HFF-Myc (cell line): ENCODE measurements at places on chromosomes 1 and 21.

DNA sequence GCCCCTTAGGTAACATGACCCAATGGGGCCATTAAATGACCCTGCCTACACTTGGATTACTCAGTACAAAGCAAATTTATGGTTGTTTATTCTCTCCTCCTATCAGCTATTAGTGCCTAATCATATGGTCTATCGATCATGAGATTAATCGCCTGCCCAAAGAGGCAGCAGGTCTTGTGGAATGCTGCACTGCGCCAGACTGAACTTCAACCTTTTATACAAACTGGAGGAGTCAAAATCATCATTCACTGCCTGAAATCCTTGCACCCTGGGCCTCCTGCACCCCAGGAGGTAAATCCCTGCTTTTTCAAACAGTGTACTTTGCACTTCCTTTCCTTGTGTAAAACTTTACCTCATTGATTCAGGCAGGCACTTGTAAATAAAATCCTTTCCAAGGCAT lies 69.7 kb downstream of the NFIA start:
- DNase-seq = no peak

- no peak for DNase-seq
Measured at GRCh38 chr1:25799352-25799934, 550 bp upstream of the SELENON start.

GRCh38 chr1:29800522-29800956 lies 564.2 kb downstream of the PTPRU start:
- no peak for DNase-seq

DNA sequence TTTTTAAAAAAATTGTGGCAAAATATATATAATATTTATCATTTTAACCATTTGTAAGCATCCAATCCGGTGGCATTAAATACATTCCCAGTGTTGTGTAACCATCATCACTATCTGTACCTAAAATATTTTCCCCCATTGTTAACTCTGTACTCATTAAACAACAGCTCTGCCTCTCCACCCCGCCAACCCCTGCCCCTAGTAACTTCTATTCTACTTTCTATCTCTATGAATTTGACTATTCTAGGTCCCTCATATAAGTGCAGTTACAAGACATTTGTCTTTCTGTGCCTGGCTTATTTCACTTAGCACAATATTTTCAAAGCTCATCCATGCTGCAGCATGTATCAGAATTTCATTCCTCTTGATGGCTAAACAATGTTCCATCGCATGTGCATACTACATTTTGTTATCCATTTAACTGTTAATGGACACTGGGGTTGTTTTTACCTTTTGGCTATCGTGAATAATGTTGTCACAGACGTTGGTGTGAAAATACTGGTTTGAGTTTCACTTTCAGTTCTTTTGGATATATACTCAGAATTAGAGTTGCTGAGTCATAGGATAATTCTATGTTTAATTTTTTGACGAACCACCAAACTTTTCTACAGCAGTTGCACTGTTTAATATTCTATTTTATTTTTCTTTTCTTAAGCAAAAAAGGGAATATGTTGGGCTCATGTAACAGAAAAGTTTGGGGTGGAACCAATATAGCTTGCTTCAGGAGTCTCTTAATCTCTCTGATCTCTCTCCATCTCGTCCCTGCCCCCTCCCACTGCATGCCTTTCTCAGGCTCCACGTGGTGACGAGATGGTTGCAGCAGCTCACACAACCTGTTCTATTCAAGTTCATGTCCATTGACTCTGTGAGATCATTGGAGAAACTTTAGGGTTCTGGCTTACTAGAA lies 25.2 kb upstream of the RCAN1 start:
- no peak for DNase-seq

GRCh38 chr1:156926175-156926574 lies 5.7 kb downstream of the LRRC71 start:
- DNase-seq = peak; percentile 56

DNA sequence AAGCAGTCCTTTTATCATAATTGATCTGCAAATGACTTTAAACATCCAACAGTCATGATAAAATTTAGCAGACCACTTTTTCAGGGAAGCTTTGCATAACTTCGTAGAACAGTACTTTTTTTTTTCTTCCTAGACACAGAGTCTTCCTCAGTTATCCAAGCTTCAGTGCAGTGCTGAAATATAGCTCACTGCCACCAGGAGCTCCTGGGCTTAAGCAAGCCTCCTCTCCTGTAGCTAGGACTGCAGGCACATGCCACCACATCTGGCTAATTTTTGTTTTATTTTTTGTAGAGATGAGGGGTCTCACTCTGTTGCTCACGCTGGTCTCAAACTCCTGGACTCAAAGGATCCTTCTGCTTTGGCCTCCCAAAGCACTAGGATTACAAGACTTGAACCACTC lies 3.8 kb downstream of the F13B start:
- no peak for DNase-seq
